ENCODE measurements at places on chromosomes 2 and 18.

DNA sequence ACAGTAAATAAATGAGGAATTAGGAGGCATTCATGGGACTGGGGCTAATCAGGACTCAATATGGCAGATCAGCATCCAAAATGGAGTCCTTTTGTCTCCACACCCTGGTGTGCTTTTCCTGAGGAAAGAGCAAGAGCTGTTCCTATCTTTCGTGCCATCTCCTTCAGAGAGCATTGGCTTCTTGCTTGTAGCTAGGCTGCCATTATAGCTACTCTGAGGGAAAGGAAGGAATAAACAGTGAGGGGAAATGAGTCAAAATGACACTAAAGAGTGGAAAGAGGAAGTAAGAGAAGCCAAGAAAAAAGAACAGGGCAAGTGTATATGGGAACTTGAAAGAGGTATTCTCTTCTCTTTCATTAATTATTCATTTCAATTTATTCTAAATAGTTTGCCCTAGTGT, 8.4 kb upstream of the NMI start:
- no peaks in the 10 kb centered on the region for H3K27me3 ChIP-seq
- no peak for DNase-seq
- H3K4me3 ChIP-seq = no peak overlapping the region

DNA sequence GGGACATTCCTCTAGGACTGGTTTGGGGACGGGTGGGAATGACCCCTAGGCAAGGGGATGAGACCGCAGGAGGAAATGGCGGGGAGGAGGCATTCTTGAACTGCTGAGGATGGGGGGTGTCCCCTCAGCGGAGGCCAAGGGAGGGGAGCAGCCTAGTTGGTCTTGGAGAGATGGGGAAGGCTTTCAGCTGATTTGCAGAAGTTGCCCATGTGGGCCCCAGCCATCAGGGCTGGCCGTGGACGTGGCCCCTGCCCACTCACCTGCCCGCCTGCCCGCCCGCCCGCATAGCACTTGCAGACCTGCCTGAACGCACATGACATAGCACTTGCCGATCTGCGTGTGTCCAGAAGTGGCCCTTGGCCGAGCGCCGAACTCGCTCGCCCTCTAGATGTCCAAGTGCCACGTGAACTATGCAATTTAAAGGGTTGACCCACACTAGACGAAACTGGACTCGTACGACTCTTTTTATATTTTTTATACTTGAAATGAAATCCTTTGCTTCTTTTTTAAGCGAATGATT, 4.9 kb downstream of the INHBB start:
- peaks cover 12% of the 10 kb centered on the region for H3K4me1 ChIP-seq
- peaks cover 90% of the 10 kb centered on the region for H3K27me3 ChIP-seq
- H3K36me3 ChIP-seq = no peaks in the 10 kb centered on the region
- DNase-seq = no peak
- no peak overlapping the region for H3K4me3 ChIP-seq

GRCh38 chr2:142286618-142287017, 155.8 kb upstream of the LRP1B start:
- no peak overlapping the region for H3K27ac ChIP-seq
- H3K36me3 ChIP-seq = no peaks in the 10 kb centered on the region
- H3K4me1 ChIP-seq = peaks cover 31% of the 10 kb centered on the region

- no peak for DNase-seq
- H3K4me1 ChIP-seq = peaks cover 28% of the 10 kb centered on the region
- peaks cover 5% of the 10 kb centered on the region for H3K27me3 ChIP-seq
Measured at GRCh38 chr2:47299555-47299954, 103.4 kb upstream of the MSH2 start.

- DNase-seq = no peak
- peaks cover 5% of the 10 kb centered on the region for H3K27me3 ChIP-seq
- H3K27ac ChIP-seq = no peak overlapping the region
- no peak overlapping the region for H3K4me3 ChIP-seq
Measured at GRCh38 chr2:190929919-190930318, 49.3 kb downstream of the GLS start.

GRCh38 chr2:227411320-227411989, 23.7 kb upstream of the SCYGR1 start:
- H3K27ac ChIP-seq = no peak overlapping the region
- H3K4me3 ChIP-seq = no peak overlapping the region
- no peak for DNase-seq
- peaks cover 17% of the 10 kb centered on the region for H3K4me1 ChIP-seq
- H3K27me3 ChIP-seq = no peaks in the 10 kb centered on the region

- peaks cover 20% of the 10 kb centered on the region for H3K4me1 ChIP-seq
- peak; percentile 44 for DNase-seq
- H3K27ac ChIP-seq = no peak overlapping the region
- H3K4me3 ChIP-seq = no peak overlapping the region
- no peaks in the 10 kb centered on the region for H3K36me3 ChIP-seq
- peaks cover 4% of the 10 kb centered on the region for H3K27me3 ChIP-seq
Measured at GRCh38 chr2:22355816-22356433, 1029.1 kb upstream of the KLHL29 start.

- H3K36me3 ChIP-seq = peaks cover 31% of the 10 kb centered on the region
- H3K4me1 ChIP-seq = no peaks in the 10 kb centered on the region
- H3K27me3 ChIP-seq = no peaks in the 10 kb centered on the region
- H3K4me3 ChIP-seq = no peak overlapping the region
- DNase-seq = no peak
Measured at GRCh38 chr2:17680119-17680518, 73.5 kb downstream of the SMC6 start.

GRCh38 chr2:64462940-64463700, 9.2 kb downstream of the LGALSL start:
- H3K36me3 ChIP-seq = peaks cover 3% of the 10 kb centered on the region
- H3K27me3 ChIP-seq = no peaks in the 10 kb centered on the region
- peaks cover 11% of the 10 kb centered on the region for H3K4me1 ChIP-seq
- no peak overlapping the region for H3K27ac ChIP-seq

DNA sequence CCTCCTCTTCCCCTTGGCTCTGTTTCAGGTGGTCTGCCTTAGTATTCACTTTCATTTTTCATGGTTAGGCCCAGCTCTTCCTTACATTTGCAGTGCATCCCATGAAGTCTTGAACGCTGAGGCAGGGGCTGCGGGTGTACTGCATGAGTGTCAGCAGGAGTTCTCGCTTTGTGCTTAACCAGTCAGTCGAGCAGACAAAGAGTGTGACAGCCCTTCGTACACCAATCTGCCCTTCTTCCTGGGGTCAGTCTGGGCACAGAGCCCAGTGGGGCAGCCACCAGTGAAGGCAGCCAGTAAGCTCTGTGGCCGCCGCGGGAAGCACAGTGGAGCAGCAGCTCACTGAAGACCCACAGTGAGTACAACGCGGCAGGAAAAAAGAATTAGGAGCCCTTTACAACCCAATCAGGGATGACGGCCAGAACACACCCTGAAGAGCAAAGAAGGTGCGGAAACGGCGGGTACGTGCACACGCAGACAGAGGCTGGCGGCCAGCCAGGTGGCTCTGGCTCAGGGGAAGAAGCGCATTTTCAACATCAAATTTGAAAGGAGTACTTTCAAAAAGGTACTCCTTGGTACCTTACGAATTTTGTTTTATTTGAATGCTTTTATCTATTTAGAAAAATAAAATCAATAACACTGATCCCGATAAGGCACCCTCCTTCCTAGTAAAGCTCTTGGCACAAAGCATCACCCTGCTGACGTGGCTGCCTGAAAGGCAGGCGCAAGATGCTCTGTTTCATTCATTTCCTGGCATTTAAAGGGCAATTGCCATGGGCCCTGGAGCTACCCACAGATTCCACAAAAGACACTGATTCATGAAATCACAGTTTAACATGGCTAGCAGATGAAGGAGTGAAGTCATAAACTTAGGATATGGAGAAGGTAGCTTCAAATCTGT, 47.0 kb upstream of the SEMA4C start:
- H3K4me3 ChIP-seq = no peak overlapping the region
- H3K27ac ChIP-seq = no peak overlapping the region
- DNase-seq = no peak
- H3K27me3 ChIP-seq = no peaks in the 10 kb centered on the region

GRCh38 chr18:686339-687111, 25.9 kb downstream of the ENOSF1 start:
- no peak overlapping the region for H3K4me3 ChIP-seq
- no peaks in the 10 kb centered on the region for H3K27me3 ChIP-seq
- H3K36me3 ChIP-seq = peaks cover 10% of the 10 kb centered on the region

GRCh38 chr2:135948141-135948540, 37.3 kb downstream of the DARS1 start:
- H3K4me1 ChIP-seq = no peaks in the 10 kb centered on the region
- peak overlapping the region; percentile 61 for H3K27ac ChIP-seq
- DNase-seq = no peak
- peaks cover 27% of the 10 kb centered on the region for H3K36me3 ChIP-seq
- H3K4me3 ChIP-seq = no peak overlapping the region

Measured in mesothelial cell of epicardium (in vitro differentiated cells).